T-helper 2 cell (primary cell): ENCODE measurements at places on chromosomes 1 and 21.

- DNase-seq: no peak
These were observed 305.3 kb downstream of the TM2D1 start for GRCh38 chr1:61419657-61420056.

DNA sequence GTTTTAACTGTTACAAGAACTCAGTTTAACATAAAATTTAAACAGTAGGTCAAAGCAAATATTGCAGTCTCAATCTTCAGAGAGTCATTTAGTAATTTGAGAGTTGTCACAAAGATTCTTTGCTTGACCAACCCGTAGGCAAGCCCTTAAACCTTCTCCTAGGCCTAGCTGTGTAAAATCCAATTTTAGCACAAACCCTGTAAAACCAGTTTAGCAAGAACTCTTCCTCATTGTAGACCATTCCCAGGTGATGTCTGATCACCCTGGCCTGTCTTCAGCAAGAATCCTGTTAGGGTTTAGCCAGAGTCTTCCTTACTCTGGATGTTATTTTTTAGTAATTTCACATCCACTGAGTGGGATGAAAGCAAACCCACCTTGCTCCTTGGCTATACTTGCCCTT, 30.1 kb downstream of the LRIG2 start:
- no peak for DNase-seq

- DNase-seq: no peak
These were observed 730 bp downstream of the ZCCHC17 start for GRCh38 chr1:31297277-31298247.

DNA sequence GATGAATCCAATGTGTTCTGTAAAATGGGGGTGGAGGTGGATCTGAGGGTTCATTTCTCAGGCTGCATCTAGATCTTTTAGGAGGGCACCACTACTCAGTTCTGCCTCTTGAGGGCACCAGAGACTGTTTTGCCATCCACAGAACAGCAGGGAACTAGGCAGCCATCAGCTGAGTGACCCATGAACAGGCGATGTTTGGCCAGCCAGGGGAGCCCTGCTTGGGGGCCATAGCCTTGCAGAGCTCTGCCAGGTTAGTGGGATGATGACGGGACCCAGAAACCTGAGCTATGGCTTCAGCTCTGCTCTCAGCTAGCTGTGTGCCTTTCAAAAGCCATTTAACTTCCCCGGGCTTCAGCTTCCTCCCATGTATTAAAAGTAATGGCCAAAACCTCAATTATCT, 13.4 kb upstream of the NOS1AP start:
- DNase-seq: peak; percentile 44

DNA sequence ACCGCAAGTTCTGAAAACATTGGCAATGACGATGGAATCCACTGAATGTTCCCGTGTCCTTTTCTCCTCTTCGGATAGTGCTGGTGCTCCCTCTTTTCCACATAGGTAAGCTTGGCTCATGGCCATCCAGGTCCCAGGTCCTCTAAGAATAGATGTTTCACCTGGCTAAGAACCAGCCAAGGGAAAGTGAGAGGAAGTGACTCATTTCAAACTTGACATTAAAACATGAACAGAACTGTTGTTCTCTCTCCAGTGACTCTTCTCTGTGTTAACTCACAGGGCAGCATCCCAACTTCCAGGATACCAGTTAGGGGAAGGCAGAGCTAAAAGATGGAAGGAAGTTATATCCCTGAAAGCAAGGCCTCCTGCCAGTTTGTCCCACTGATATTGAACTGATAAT, 493.8 kb upstream of the CHRM3 start:
- DNase-seq: no peak

GRCh38 chr21:19290328-19290727, 886.7 kb upstream of the TMPRSS15 start:
- DNase-seq: no peak

DNA sequence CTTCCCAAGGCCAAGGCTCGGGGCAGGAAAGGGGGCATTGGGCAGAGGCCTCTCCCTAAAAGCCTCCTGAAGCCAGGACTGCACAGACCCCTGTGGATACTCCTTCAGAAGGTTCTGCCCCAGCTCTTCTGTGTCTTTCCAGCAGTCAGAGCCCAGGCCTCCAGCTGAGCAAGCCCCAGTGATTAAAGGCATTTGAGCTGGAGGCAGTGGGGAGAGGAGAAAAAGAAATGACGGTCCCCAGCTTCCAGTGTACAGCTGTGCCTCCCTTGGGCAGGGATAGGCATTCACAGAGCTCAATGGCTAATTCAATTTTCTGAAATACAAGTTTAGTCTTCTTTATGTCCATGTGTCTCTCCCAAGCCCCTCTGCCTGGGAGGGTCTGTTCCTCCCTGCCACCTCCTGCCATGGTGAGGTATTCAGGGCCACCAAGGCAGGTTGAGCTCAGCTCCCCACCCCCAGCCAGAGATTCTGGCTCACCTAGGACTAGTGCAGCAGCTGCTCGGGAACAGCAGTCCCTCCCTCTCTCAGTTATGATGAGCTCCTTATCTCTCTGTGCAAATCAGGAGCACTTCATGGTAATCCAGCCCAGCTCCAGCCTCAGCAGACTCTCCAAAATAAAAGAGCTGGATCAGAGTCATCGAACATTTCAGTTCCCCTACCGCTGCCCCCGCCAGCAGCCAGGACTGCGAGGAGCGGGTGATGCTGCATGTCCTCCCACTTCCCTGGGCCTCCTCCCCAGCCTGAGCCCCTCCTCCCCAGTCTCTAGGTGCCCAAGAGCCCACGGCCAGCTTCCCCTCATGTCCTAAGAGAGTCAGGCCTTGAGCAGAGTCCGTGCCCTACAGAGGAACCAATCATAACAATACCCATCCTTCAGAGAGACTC, 208.4 kb upstream of the ZC3H12A start:
- DNase-seq: no peak

DNA sequence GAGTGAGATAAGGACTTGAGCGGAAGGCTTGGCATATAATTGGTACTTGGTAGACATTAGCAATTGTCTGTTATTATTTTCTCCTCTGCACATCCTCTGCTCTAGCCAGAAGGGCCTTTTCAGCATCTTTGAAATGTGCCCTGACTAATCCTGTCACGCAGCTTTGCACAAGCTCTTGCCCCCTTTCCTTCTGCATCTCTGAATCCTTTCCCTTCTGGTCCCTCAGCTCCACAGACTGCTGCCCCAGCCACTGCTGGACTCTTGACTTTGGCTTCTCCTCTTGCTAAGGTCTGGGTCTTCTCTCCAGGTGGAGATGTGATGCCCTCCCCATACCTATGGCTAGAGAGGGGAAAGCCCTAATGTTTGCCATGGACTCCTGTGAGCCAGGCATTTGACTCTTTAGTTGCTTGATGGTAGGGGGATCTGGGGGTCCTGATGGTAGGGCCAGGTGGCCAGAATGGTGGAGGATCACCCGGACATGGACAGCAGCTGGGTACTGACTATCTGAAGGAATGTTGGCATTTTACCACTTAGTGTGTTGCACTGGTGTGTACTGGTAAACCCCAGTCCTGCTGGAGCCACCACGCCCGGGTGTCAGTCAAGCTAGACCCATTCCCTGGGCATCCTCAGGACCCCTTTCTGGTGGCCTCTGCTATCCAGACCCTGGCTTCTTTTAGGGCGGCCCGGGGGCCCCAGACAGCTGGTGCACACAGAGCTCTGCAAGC, 4.4 kb downstream of the HPCA start:
- DNase-seq: no peak

GRCh38 chr1:155892796-155893195, 18.4 kb downstream of the RIT1 start:
- no peak for DNase-seq

DNA sequence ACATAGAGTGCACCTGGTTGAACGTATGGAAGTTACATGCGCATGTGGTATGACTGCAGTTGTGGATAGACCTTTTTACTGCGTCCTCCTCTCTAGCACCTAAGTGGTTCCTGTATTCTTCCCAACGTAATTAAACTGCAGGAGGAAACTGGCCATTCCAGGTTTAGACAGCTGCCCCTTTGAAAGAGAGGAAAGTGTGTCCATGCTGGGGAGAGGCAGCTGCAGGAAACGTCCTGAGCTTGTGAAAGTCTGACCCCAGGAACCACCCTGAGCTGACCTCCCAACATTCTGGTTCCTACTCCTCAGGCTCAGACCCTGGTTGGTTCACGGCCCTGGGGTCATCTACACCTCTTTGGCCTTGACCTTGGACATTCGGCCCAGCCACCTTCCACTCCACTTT, 309.3 kb downstream of the DISC1 start:
- DNase-seq: no peak

- no peak for DNase-seq
These were observed 3.1 kb upstream of the DDR2 start for GRCh38 chr1:162629077-162629627.

- DNase-seq: no peak
These were observed 192.1 kb downstream of the DUSP10 start for GRCh38 chr1:221549815-221550214.

GRCh38 chr1:182614796-182615454, 10.7 kb upstream of the RGS16 start:
- peak; percentile 16 for DNase-seq

- DNase-seq: no peak
These were observed 10.6 kb downstream of the CEP170 start for GRCh38 chr1:243244432-243244841.

- no peak for DNase-seq
These were observed 89.7 kb downstream of the MAGI3 start for GRCh38 chr1:113479713-113480676.

- DNase-seq: no peak
These were observed 2.6 kb downstream of the AHDC1 start for GRCh38 chr1:27601321-27601770.

DNA sequence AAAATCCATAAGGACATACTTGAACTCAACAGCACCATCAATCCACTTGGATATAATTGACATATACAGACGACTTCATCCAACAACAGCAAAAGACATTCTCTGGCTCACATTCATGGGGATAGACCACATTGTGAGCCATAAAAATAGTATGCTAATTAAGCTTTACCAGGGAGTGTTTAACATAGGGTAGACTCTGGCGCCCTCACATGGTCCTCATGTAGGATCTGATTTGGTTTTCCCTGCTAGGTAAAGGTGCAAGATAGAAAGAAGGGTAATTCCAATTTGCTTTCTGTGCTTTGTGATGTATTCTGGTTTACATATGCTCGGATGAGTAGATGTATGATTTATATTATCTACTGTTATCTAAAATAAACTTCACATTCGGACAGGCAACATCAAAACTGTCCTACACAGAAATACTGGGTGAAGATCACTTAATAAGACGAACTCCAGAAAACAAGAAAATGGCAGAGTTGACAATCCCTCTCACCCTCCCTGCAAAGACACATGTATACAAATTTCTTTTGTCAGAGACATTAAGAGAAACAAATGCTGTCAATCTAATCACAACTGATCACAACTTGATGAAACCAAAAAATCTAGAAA, 27.7 kb downstream of the CR1L start:
- no peak for DNase-seq

- DNase-seq: no peak
These were observed 91.6 kb downstream of the GLUL start for GRCh38 chr1:182299728-182300616.

- no peak for DNase-seq
These were observed 283.0 kb downstream of the LRRIQ3 start for GRCh38 chr1:73914951-73915350.

GRCh38 chr1:66570196-66570595, 36.2 kb downstream of the SGIP1 start:
- DNase-seq: no peak

DNA sequence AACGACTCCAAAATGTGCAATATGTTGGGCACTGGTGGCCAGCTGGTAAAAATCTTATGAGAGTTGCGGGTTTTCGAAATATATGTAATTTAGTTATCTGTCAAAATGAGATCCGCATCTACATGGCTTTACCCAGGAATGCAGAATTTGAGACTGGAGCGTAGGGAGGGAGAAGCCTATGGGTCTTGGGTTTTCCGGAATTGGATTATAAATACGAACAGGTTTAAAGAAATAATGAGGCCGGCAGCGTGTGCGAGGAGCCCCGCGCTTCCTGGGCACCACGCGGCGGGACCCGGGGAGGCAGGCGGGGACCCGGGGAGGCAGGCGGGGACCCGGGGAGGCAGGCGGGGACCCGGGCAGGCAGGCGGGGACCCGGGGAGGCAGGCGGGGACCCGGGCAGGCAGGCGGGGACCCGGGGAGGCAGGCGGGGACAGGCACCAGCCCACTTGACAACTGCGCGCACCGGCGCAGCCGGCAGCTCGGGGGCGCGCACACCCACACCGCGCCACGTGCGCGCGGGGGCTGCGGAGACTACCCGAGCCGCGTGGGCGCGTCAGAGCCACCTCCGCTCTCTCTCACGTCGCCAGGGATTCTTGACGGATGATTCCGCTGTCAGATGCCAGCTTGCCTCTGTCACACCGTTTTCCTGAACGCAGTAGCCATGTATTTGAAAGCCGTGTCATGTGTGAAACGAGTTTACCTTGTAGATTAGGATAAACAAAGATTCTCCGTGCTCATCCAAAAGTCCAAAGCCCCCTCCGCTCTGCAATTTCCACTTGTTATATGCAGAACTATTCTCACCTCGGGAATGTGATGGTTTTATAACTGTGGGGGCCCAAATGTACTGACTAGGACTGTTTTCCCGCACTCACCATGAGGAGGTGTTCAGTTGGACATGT, 54.3 kb upstream of the HNRNPU start:
- peak; percentile 64 for DNase-seq
